ENCODE measurements at places on chromosomes 12 and 14. TPM values are rescaled to one million over a fixed set of nuclear protein-coding genes. Genes with fewer than 3 reads are reported as not detected.
A peak's percentile ranks its signal among the peaks of the same experiment; 100 is the strongest.

DNA sequence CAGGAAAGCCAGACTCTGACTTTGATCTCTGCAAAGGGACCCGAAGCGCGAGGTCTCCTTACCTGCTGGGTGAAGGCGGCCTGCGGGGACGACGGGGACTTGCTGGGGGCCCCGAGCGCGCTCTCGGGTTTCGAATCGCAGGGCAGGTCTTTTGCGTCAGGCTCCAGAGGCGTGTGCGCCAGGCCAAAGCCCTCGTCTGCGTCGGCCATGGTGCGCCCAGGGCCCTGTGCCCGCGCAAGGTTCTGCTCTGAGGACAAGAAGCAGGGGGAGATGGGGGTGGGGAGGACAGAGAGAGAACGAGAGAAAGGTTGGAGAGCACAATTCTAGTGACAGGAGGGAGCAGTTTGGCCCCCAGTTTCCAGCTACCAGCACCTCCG lies 2.3 kb downstream of the TBX5 start:
- peak; percentile 73 for DNase-seq

- no peak for DNase-seq
These were observed 63.5 kb downstream of the CCDC92 start for GRCh38 chr12:123908884-123909725.

ELK3 gene
- total RNA-seq = 26.0 TPM

BCL11B gene
- 2.9 TPM for total RNA-seq

NAA30 gene
- 24.5 TPM for total RNA-seq

DTX1 gene
- 0.24 TPM for total RNA-seq

MORN3 gene
- not detected for total RNA-seq

MAP3K9 gene
- 5.8 TPM for total RNA-seq

GRCh38 chr12:108633534-108634248 lies at the start of gene SELPLG:
TSS of gene SELPLG (minus strand) at chr12:108633894. CDS start at chr12:108624307, 9,587 bp downstream.
- DNase-seq = no peak

RAD51AP1 gene
- total RNA-seq = 106 TPM

DIO2 gene
- total RNA-seq = 3.5 TPM

- no peak for DNase-seq
These were observed 587 bp upstream of the C12orf75 start for GRCh38 chr12:105329926-105330282.

CFAP251 gene
- total RNA-seq = 4.2 TPM

DNA sequence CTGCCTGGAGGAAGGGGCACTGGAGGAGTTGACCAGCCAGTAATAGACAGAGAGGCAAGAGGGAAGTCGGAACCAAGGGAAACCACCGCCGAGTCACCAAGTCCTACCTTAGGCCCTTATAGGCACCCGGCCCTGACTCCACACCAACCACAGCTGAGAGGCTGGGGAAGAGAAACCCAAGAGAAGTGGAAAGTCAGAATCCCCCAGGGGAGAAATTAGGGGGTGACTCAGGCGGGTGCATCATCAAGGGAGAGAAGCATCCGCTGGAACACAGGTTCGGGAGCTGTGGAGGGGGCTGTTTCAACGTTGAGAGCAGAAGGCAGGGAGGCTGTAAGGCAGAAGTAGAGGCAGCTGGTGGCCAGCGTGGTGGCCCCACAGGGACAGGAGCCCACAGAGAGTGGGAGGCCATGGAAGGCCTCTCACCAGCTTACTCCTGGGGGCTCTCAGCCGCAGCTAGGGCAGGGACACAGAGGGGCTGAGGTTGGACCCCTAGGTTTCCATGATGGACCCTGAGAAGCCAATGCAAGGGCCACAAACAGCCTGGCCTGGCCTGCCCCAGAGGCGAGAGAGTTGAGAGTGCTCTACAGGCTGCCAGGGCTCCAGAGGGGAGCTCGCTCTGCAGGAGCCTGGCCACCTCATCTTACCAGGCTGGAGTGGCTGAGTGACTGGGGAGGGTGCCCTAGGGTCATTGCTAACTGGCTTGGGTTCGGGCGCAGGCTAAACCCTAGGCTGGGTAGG lies 1.4 kb upstream of the TRMT61A start:
- peak; percentile 88 for DNase-seq

DNA sequence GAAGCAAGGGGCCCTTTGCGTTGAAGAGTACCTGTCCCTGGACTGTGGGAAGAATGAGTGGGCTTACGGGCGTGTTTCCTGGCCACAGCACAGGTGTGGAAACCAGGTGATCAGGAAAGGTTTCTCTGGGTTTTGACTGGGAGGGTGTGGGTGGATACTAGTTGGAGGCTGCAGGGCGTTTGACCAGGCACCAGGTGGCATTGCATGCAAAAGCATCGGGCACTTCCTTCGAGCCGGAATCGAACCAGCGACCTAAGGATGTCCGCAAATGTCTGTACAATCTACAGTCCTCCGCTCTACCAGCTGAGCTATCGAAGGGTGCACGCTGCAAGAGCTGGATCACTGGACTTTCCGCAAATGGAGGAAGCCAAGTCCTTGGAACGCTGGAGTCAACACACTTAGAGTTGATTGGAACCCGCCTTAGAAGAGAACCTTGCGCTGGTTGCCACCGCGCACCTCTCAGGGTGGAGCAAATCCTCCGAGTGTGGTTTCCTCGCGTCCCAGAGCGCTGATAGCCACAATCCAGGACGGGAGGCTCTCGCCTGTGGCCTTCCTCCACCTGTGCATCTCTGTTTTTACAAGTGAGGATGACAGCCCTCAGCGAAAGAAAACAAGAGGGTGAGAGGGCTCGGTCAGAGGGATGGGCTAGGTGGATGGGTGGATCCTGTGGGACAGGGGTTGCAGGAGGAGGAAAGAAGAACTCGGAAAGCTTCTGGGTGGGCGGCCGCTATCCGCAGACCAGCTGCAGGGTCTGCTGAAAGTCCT lies 21.2 kb upstream of the RNASE4 start:
- peak; percentile 96 for DNase-seq

DNA sequence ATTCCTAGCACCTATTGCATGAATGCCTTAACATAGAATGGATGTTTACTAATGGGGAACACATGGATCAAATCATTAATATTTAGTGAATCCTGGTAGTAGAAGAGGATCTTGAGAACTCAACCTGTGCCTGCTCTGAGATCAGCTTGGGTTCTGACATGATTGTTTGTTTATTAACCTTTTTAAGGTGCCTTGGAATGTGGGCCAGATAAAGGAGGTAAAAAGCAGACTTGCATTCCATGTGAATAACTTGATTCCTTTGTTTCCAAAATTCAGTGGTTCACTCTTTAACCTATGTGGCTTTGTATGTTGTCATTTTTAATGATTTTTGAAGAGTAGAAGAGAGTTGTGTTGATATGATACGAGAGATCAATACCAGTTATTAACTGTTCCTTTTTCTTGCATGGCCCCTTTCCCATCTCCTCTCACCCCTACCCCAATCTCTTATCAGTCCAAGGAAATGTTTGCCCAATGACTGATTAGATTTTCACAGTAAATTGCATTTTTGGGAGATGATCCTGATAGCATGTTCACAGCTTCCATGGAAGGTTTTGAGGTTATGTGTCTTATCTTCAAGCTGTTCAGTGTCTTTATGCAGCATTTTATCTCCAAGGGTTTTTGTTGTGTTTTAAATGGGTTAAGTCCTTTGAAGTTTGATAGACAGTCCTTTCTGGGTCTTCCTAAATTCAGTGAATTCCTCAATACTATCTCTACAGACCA lies 193.7 kb upstream of the FRMD6 start:
- peak; percentile 49 for DNase-seq

GRCh38 chr12:91287753-91288152 lies 105.1 kb upstream of the DCN start:
- DNase-seq = no peak

DNA sequence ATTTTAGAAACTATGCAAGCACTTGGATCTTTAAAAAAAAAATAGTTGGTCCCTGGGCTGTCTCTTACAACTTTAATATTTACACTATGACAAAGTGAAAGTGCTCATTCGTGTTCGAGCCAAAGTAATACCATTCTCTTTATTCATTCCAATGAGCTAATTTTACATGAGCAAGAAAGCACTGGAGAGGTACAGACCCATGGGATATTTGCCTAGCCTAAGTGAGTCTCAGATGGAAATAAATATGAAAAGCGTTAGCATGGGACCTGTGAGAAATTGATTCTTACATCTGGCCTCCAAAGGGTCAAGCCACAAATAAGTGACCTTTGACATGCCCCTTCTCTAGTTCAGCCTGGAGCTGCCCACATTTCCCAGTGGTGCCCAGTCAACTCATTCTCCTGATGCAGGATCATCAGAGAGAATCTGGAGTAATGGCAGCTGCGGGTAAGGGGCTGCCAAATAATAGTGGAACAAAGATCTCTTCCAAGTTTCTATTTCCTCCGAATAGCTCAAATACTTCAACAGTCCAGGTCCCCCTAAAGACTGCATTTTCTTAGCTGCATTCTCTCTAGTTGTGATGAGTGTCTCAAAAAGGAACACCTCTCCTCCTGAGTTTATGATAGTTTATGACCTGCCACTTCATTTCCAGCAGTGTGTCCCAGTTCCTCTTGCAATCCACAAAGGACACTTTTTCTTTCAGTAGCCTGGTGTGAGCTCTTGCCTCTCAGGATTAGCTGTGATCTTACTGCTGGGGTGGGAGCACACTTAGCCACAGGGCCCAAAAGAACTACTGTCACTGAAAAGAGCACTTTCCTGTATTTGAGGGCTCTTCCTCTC lies 208.2 kb downstream of the DAD1 start:
- no peak for DNase-seq

- no peak for DNase-seq
These were observed 41.4 kb downstream of the FBXL14 start for GRCh38 chr12:1552911-1553491.

DNA sequence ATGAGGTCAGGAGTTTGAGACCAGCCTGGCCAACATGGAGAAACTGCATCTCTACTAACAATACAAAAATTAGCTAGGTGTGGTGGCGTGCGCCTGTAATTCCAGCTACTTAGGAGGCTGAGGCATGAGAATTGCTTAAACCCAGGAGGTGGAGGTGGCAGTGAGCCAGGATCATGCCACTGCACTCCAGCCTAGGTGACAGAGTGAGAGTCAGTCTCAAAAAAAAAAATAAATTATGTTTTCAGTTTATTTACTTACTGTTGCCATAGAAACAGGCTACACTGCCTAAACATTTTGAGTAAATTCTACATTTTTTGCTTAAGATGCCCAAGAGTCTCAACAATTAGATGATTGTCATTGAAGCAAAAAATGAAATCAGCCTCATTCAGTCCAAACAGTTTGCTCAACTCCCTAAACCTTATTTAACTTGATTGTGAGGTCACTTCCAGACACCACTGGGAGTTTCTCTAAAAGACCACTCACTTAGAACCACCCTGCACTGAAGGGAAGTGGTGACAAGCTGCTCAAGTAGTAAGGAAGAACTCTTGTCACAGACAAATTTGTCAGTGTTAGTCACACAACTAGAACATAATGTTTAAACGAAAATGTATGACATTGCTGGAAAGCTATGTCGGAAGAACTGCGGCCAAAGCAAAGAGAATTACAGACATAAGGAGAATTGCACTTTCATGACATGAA lies 9.8 kb upstream of the GNPNAT1 start:
- DNase-seq = peak; percentile 60

EPS8 gene
- total RNA-seq = 31.6 TPM

OTX2 gene
- total RNA-seq = 2.5 TPM

DNA sequence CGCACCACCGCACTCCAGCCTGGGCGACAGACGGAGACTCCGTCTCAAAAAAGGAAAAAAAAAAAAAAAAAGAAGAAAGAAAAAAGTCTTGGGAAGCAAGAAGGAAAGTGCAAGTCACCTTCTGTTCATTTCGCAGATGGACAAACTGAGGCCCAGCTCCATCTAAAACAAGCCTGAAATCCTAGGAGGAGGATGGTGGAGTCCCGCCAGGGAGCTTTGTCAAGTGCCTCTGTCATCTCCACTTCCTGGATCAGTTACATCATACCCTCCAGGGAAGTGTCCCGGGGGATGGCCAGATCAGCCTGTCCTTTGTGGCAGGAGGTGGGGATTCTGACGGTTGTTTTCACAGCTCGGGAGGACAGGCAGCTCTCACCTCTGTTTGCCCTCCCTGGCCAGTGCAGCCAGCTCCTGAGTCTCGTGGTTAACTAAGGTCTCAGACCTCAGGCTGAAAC lies 8.7 kb upstream of the SDSL start:
- peak; percentile 58 for DNase-seq

CLEC2A gene
- total RNA-seq = not detected

- no peak for DNase-seq
These were observed at the start of gene MYF5 for GRCh38 chr12:80716696-80717469. TSS of gene MYF5 (plus strand) at chr12:80716912. CDS start at chr12:80717064, 152 bp downstream.

GRCh38 chr12:118126119-118126757 lies 9.7 kb upstream of the PEBP1 start:
- DNase-seq = no peak

DNA sequence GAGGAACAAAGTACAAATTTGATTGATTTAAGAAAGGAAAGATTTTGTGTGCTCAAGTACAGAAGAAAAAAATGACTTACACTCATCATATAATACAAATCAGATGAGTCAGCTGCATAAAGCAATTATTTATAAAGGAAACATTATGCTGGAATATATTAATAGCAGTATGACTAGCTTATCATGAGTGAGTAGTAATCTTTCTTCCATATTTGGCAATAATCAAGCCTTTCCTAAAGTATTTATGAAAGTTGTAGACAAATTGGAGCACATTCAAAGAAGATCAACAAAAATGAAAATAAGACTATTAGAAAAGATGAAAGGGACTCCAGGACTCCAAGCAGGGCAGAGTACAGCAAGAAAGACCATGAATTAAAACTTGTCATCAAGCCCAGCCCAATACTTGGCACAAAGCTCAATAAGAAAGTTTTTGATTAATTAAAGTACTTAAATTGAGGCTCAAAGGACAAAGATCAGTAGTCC lies 32.8 kb downstream of the CCER1 start:
- DNase-seq = no peak

ACOT6 gene
- not detected for total RNA-seq

GRCh38 chr14:20180486-20180885 lies 10.2 kb upstream of the OR11G2 start:
- DNase-seq = no peak

GRCh38 chr14:31070431-31070830 lies 44.3 kb upstream of the STRN3 start:
- peak; percentile 40 for DNase-seq

GRCh38 chr14:26597071-26597588 lies 703 bp downstream of the NOVA1 start:
- peak; percentile 32 for DNase-seq

BICDL1 gene
- 0.65 TPM for total RNA-seq

All from Daoy (cell line).